ENCODE measurements at places on chromosomes 2 and 18. TPM values are rescaled to one million over a fixed set of nuclear protein-coding genes. Genes with fewer than 3 reads are reported as not detected.

DNA sequence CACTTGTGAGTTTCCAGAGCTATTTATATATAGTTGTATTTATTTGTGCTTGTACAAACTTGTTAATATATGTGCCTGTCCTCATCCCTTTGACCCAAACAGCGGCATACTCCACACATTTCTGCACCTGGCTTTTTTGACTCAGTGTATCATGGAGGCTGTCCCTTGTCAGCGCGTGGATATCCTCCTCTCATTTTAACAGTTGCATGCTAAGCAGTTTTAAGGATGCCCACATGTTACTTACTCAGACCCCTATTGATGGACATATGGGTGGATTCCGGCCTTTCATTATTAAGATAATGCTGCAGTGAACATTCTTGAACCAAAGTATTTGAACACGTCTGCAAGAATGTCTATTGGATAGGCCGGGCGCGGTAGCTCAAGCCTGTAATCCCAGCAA, 655 bp upstream of the MREG start:
- DNase-seq: no peak

- DNase-seq: no peak
These were observed 7.1 kb downstream of the TMEM247 start for GRCh38 chr2:46486436-46486835.

GRCh38 chr18:61991201-61991600, 98.4 kb upstream of the RNF152 start:
- no peak for DNase-seq

DNA sequence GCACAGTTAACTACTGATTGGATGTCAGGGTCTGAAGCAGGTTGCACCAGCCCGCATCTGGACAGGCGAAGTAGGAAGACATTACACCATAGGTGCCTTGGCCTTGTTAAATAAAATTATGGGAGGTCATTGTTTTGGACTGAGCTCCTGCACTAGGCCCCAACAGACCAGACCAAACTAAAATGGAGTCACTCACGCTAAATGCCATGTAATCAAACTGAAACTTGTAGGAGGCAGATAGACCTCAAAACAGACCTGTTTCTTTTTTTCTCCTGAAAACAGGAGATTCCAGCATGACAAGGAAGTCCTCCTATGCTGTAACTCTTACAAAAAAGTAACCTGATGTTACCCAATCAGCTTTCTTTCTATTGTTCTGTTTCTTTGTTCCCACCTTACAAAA, 15.5 kb upstream of the NFU1 start:
- DNase-seq: no peak

GRCh38 chr2:231673348-231673770, 35.0 kb upstream of the PTMA start:
- no peak for DNase-seq

DNA sequence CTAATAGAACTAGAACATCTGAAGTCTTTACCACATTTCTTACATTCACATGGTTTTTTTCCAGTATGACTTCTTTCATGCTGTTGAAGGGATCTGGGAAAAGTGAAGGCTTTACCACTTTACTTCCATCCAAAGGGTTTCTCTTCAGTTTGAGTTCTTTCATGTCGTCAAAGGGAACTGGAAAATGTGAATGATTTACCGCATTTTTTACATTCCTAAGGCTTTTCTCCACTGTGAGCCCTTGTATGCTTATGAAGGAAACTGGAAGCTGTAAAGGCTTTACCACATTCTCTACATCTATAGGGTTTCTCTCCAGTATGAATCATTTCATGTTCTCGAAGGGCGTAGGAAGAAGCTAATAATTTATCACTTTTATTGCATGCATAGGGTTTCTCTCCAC, 46.7 kb downstream of the NBEAL1 start:
- no peak for DNase-seq

Gene UNC80
- not detected for total RNA-seq

Gene RAB12
- 14.6 TPM for total RNA-seq

Gene SCTR
- not detected for total RNA-seq

All from activated CD4-positive, alpha-beta memory T cell treated with anti-CD3 and anti-CD28 coated beads, Interleukin-2, amount 10 ng/mL, durations not matched to agents 7 days and 5 days (primary cell).